ENCODE measurements at places on chromosomes 2 and 18.

- no peak for DNase-seq
Measured at GRCh38 chr2:42076357-42077225, 28.8 kb downstream of the PKDCC start.

DNA sequence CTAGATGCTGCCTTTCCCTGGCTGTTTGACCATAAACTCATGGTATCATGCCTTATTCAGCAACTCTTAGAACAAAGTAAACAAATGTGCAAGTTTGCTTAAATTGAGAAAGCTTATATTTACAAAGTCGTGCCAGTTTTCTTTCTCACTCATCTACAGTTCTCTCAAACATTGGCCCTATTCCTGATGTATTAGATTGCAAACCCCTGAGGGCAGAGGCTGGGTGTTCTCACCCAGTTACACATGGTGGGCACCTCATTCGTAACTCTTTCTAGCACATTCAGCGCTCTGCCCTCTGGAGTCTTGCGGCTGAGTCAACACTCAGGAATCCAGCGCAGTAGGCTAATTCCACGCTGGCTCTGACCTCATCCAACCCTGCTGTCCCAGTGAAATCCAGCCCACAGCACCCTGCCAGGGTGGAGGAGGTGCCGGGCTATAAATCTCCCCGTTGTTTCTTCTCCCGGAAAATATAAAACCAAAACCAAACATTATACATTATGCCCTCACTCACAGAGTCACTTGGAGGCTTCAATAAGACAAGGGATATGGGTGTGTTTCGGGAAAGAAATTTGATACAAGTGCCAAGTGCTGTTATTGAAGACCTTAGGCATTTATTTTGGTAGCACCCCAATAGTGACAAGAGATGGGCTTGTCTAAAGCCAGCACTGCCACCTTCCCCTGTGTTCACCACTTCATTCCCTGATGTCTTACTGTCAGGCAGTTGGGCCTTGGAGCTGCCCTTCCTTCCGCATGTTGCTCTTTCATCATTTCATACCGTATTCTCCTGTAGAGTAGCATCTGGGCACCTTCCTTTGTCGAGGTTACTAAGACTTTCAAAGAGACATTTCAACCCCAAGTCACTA lies 287.4 kb downstream of the PRKCE start:
- no peak for DNase-seq

DNA sequence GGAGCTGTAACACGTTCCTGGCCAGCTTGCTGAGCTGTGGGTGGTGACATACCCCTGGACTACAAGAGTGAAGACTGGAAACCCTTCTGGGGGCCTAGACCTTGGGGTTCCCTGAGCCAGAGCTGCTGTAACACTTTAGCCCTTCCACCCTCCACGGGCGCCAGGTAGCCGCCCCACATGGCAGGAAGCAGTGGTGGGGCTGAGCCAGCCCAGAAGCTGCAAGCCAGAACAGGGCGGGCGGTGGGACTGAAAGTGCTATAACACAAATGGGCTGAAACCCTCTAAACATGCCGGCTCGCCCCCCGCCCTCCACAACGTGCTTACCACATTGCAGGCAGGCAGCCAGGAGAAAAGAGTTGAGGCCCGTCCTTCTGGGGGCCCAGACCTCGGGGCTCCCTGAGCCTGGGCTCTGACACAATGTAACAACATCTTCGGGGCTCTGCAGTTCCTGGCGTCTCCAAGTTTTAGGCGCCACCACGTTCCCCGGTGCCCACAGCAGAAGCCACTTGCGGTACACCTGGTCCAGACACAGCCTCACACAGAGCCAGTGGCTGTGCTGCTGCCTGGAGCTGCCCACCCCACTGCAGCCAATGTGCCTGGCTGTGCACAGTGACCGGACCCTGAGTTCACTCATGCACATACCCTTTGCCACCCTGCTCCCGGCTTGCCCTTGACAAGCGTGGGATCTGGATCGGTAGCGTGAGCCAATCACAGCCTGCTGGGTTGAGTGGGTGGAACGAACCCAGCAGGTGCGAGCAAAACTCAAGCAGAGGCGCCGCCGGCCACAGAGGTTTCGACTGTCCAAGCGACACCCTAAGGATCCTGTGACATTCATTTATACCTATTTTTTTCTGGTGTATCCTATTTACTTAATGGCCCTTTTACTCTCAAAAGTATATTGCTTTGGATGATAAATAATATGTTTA lies 127.4 kb upstream of the FHL2 start:
- DNase-seq = no peak

- peak; percentile 28 for DNase-seq
Measured at GRCh38 chr2:27441958-27442919, at the start of gene KRTCAP3. Gene KRTCAP3 (plus strand): TSS chr2:27442381. CDS start chr2:27442413, 32 bp downstream.

DNA sequence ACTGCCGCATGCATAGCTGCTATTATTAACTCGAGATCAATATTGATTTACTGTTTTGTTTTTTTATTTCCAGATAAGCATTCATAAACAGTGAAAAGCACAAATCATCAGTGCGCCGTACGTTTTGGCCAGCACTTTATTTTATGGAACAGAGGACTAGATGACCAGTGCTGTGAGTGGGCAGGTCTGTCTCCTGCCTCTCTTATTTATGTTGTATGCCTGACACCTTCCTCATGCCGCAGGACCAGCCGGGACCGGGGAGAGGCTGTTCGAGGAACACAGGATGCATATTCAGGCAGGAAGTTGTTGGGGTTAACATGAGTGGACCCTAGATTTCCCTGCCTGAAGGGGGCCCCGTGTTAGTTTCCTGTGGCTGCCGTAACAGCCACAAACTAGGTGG lies 72.6 kb downstream of the AGAP1 start:
- no peak for DNase-seq

- DNase-seq = no peak
Measured at GRCh38 chr2:172374318-172375240, 52.8 kb upstream of the ITGA6 start.

DNA sequence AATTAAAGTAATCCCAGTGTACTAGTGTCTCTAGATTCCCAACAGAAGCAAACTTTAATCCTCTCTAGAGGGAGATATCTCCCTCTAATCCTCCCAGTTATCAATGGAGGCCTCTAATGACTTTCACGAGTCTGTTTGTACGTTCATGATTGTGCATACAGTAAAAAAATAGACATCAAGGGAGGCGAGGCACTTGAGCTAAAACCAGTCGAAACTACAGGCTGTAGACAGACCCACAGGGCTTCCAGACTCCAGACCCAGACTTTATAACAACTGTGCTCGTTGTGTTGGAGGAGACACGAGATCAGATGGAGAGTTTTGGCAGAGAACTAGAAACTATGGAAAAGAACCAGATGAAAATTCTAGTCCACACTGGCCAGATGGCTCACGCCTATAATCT lies 7.0 kb downstream of the DGKD start:
- no peak for DNase-seq
